Right ventricle myocardium superior (tissue), 1 donor: ENCODE measurements at places on chromosomes 5 and 9.
A peak's percentile ranks its signal among the peaks of the same experiment; 100 is the strongest.

GRCh38 chr5:168612996-168613395, 33.8 kb upstream of the PANK3 start:
- DNase-seq, result no peak

- DNase-seq, result peak; percentile 22
Measured at GRCh38 chr9:127194881-127195713, 69.5 kb upstream of the GARNL3 start.

- DNase-seq, result no peak
Measured at GRCh38 chr5:147208134-147208533, 26.7 kb upstream of the STK32A start.

DNA sequence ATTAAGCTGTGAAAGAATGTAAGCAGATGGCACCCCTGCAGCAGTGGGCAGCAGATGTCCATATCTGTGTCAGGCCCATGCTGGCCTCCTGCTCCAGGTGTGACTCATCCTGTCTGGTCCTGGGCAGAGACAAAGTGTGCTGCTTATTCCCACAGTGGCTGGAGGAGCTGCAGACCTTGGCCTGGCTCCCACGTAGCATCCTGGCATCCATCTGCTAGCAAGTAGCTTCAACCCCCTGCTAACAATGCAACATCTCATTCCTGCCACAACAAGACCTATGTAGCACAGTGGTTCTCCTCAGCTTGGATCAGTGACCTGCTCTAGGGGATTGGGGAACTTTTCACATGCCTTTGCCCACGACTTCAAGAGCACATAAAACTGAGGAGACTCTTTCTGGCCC, 126.4 kb upstream of the SLC12A2 start:
- DNase-seq, result peak; percentile 64

DNA sequence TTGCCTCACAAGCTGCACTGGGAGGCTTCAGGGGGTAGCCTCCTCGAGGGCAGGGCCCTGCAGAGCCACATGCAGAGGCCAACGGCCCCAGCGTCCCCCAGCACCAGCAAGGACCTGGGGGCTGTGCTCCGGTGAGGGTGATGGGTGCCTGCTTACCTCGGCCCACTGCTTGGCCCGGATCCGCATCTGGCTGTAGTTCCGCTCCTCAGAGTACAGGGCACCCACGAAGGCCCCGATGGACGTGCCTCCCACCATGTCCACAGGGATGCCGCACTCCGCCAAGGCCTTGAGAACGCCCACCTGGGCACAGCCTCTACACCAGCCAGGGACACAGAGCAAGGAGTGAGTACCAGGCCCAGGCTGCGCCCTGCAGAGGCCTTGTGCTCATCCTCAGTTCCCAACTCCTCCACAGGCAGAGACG, 8.0 kb upstream of the NSMF start:
- DNase-seq, result peak; percentile 22

DNA sequence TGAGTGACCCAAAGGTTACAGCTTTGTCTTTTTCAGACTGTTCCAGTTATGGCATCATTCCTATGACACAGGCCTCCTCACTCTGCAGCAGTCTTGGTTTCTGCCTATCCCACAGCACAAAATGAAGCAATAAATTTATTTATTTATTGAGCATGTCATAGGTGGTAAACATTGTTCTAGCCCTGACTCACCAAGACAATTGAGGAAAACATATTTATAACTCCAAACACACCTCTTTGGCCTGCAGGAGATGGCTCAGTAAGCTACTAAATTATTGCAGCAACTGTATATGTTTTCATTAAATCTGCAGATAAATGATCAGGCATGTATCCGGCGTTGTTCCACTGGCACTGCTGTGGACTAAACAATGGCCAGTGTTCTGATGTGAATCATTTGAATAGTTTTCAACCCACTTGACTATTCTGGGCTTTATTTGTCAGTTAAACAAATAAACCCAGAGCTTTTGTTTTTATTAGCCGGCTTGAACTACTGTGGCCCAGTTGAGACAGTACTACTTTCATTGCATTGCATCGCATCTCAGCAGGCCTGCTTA, 83.2 kb downstream of the FOXD1 start:
- no peak for DNase-seq

DNA sequence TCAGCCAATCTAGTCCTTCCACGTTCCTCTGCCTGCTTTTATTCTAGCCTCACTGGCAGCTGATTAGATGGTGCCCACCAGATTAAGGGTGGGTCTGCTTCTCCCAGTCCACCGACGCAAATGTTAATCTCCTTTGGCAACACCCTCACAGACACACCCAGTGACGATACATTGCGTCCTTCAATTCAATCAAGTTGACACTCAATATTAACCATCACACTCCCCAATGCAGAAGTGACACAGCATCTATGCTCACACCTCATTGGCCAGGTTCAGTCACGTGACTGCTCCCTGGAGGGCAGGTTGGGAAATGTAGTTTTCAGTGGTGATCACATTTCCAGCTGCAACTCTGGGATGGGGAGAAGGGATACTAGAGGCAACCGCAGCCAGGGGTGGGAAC, 13.0 kb downstream of the SUSD3 start:
- DNase-seq, result no peak

DNA sequence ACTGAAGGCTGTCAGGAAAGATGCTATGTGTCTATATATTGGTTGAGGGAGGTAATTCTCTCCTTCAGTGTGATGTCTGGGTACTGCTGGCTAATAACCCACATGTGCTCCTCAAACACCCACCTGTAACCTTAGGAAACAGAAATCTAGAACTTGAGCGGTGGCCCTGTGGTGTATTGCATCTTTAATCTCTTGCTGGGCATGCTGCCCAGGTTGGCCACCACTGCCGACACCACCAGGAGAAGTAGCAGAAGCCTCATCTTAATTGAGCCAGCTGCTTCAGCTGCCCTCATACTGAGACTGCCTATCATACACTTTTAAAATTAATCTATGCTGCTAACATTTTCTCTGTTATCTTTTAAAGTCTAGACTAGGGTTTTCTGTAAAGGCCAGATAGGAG, 103.5 kb upstream of the C5orf63 start:
- no peak for DNase-seq

GRCh38 chr5:34034534-34035327, 8.3 kb downstream of the C1QTNF3 start:
- no peak for DNase-seq
